ENCODE measurements at places on chromosomes 6 and 20.
A peak's percentile ranks its signal among the peaks of the same experiment; 100 is the strongest.

DNA sequence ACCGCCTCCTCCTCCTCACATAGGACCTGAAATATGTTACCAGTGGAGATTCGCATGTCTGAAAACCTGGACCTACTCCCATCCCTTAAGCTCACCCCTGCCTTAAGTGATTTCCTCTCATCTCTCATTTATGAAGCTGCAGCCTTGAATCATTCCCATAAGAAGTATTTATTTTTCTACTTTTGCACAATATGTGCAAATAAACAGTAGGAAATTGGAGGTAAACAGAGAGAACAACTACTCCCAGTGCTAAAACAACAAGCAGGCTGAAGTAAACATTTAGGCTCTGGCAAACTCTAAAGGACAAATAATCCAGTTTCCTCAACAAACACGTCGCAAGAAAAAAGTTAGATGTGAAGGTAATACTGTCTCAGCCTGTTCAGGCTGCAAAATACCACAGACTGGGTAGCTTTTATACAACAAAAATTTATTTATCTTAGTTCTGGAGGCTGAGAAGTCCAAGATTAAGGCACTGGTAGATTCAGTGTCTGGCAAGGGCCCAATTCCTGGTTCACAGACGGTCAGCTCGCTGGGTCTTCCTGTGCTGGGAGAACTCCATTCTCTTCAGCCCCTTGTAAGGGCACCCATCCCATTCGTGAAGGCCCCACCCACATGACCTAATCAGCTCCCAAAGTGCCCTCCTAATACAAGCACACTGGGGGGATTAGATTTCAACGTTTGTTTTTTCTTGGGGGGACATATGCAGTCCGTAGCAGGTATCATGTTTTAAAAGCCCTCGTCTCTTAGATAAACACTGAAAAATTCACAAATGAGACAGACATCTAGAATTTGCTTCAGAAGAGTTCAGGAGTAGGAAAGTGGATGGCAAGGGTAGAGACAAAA is 15.6 kb downstream of the SPATA2 start:
- DNase-seq: no peak

DNA sequence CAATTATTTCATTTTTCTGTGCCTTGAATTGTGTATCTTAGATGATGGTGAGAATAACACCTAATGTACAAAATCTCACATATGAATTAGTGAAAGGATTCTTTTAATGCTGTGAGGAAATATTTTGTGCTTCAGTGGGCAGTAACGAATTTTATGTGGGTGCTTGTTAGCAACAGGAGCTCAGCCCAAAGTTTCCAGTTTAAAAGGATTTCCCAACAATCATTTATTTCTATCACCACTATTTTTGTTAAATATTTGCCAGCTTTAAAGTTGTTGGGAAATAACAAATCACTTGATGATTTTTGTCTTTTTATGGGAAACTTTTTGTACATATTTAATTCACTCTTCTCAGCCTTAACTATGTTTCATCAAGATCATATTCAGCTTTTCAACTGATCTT is 111.8 kb downstream of the QKI start:
- no peak for DNase-seq

DNA sequence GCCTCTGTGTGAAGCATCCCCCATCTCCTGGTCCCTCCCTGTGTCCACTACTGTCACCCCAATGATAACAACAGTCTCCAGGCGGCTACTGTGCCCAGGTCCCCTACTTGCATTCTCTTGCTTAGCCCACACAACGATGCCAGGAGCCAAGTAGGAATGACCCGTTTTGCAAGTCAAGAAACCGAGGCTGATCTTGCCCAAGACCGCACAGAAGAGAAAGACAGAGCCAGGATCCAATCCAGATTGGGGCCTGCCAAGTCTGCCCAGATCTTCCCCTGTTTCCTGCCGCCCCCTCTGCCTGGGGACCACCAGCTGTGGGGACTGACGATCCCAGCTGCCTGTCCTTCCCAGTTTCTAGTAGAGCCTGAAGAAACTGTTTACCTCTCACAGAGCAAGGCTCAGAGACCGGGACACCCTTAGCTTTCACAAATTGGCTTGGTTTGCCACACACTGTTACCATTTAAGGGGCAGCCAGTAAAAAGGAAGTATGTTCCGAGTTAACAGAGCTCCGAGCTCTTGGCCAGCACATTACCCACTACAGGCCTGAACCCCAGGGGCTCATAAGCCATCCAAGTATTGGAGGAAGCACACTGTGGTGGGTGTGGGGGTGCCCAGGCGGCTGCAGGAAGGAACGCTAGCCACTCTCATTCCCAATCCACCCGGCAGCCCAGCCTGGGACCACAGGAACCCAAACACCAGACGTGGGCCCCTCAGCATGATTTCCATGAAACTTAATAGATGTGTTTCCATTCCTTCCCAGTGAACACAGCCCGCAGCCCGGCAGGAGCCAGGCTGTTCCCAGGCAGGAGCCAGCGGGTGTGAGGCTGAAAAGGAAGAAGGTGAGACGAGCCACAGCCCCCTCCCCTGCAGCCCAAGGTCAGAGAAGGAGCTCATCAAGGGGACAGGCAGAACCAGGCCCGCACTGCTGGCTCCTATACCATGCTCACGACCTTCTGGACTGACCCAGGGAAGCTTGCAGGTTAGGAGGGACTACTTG is 7.9 kb downstream of the KIAA1755 start:
- no peak for DNase-seq

GRCh38 chr6:45737331-45738056 is 278.2 kb downstream of the CLIC5 start:
- peak; percentile 54 for DNase-seq

Measured in GM20000 (cell line).